ENCODE measurements at places on chromosomes 7 and 10. TPM values are rescaled to one million over a fixed set of nuclear protein-coding genes. Genes with fewer than 3 reads are reported as not detected.

The GRM3 gene
- not detected for total RNA-seq

- DNase-seq = no peak
- no peaks in the 10 kb centered on the region for H3K27me3 ChIP-seq
- no peaks in the 10 kb centered on the region for H3K4me1 ChIP-seq
- no peaks in the 10 kb centered on the region for H3K36me3 ChIP-seq
These were observed 36.9 kb downstream of the FOXL3 start for GRCh38 chr7:326809-327232.

DNA sequence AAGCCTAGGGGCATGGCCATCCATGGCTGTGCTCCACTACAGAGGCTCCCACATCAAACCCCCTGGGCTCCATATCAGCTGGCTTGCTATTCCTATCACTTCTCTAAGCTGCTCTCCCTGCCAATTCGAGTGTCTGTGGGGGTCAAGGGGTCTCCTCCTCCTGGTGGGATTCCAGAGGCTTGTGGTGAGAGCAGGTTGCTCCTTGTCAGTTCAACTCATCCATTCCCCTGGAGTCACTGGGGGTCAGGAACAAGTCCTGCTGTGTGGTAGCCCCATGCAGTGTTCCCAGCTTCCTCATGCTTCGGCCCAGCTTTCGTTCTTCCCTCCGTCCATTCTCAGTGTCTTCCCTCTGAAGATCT lies 86.6 kb upstream of the UNC5B start:
- no peak for DNase-seq
- H3K36me3 ChIP-seq = no peaks in the 10 kb centered on the region
- no peak overlapping the region for H3K27ac ChIP-seq
- H3K4me1 ChIP-seq = no peaks in the 10 kb centered on the region

DNA sequence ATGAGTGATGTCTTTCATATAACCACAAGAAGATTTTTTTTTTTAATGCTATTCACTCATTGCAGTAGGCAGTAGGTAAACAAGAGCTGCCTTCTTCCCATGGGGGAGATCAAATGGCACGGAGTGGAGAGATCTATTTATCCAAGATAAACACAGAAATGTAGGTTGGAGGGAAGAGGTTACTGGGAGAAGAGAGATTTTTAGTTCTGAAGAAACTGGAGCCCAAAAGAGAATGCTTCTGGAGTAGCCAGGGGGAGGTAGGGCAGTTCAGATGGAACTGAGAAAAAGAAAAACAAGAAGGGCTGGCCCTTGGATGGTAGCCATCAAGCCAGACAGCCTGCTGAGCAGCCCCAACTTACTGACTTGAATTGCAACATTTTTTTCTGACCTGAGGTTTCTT lies 270.1 kb upstream of the TPK1 start:
- H3K4me1 ChIP-seq = no peaks in the 10 kb centered on the region
- H3K4me3 ChIP-seq = no peak overlapping the region
- DNase-seq = no peak

DNA sequence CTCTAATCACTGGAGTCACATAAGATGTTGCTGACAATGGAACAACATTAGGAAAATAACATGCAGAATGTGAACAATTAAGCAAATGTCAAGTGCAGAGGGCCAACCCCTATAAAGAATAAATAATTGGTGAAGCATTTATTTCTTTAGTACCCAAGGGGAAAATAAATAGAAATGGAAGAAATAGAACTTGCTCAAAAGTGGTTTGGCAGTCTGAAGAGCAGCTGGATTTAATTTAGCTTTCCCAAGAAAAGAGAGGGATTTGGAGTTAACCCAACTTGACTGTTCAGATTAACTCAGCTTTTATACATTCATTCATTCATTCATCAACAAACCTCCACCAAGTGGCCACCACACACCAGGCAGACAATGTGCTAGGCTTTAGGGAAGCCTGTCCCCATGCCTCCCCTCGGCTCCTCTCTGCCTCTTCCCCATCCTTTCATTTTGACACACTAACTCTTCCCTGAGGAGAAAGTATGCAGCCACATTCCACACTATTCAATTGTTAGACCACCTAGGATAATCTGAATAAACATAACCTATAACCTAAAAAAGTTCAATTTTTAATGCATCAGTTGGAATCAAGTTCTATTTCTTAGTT lies 295.5 kb downstream of the AHR start:
- no peaks in the 10 kb centered on the region for H3K4me1 ChIP-seq
- H3K27ac ChIP-seq = no peak overlapping the region
- H3K27me3 ChIP-seq = no peaks in the 10 kb centered on the region
- no peak for DNase-seq
- H3K4me3 ChIP-seq = no peak overlapping the region
- H3K36me3 ChIP-seq = no peaks in the 10 kb centered on the region

Measured in aorta (tissue), 5 donors.